ENCODE measurements at places on chromosomes 7 and 10. TPM values are rescaled to one million over a fixed set of nuclear protein-coding genes. Genes with fewer than 3 reads are reported as not detected.

LIPN gene
- not detected for total RNA-seq

KAZALD1 gene
- 0.84 TPM for total RNA-seq

SLC16A12 gene
- 2.0 TPM for total RNA-seq

STEAP1 gene
- total RNA-seq = 8.1 TPM

ELOVL3 gene
- not detected for total RNA-seq

SLC12A9 gene
- total RNA-seq = 40.7 TPM

EBLN1 gene
- not detected for total RNA-seq

CFAP69 gene
- total RNA-seq = 3.2 TPM

CFAP43 gene
- 0.23 TPM for total RNA-seq

SFTPA1 gene
- total RNA-seq = not detected

GRCh38 chr7:130385600-130386066 is 5.3 kb downstream of the CPA1 start:
- peak; percentile 16 for DNase-seq

- DNase-seq = no peak
Observed at GRCh38 chr7:36175886-36176285, 22.8 kb downstream of the EEPD1 start.

DNA sequence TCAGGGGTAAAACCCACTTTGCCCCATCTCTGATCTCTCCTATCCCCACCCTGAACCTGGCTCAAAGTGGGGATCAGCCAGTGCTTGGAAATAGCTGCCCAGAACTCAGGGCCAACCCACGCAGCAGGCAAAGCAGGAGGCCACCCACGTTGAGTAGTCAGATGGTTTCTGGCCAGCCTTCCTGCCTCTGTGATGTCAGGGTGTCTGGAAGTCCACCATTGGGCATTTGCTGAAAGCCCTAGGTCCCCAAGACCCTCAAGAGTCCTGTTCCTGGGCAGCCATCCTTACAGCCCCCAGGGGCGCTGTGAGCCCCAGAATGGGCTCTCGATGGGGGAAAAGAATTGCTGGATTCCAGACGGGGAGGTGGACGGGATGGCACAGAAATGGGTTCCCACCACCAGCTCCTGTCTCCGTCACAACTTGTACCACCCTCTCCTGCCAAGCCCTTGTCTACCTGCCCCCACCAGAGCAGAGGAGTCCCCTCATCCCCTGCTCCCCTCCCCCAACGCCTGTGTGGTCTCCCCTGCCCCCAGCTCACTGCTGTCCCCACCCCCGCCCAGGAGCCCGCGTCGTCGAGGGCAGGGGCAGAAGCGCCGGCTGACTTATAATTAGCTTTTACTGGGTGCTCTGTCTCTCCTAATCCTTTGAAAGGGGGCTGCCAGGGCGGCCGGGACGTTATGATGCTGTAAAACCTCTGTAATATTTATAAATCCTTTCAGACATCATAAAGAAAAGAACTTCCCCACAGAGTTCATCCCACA is 3.9 kb downstream of the MYL10 start:
- DNase-seq = no peak

DNA sequence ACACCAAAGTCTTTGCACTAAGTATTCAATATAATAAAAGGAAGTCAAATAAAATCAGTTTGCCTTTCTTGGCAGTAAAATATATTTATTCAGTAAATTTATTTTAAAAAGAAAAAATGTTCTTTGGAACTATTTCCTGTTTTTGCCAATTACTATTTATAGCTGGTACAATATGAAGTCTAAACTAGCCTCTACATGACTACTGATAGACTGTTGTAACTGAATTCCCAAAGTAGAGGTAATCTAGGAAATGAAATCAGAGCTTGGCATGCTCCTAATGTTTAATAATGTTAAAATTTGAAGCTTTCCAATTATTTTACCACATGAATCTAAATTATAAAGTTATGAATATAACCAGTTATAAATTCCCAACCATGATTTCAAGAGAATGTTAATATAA is 385.5 kb downstream of the SEMA3D start:
- DNase-seq = no peak

GRCh38 chr7:129271500-129272355 is 46.9 kb downstream of the AHCYL2 start:
- DNase-seq = peak; percentile 64

DNA sequence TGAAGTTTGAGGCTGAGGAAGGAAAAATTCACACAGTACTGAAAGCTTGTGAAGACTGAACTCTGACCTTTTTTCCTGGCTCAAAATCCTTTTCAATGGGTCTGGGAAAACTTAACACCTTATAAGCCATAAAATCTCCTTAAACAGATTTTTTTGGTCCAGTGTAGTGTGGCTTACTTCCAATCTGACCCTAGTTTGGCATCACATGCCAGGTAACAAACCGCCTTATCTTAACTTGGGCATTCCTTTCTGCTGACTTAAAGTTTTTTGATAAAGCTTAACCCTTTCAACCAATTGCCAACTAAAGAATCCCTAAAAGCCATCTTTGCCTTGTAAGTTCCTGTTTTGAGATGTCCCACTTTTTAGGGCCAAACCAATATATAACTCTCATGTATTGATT is 13.2 kb upstream of the ITPRID1 start:
- no peak for DNase-seq

- no peak for DNase-seq
Observed at GRCh38 chr10:42836771-42837468, 54.3 kb downstream of the BMS1 start.

- DNase-seq = no peak
Observed at GRCh38 chr10:112184379-112184778, 814 bp upstream of the GPAM start.

- no peak for DNase-seq
Observed at GRCh38 chr7:125396466-125397151, 467.0 kb upstream of the POT1 start.

DNA sequence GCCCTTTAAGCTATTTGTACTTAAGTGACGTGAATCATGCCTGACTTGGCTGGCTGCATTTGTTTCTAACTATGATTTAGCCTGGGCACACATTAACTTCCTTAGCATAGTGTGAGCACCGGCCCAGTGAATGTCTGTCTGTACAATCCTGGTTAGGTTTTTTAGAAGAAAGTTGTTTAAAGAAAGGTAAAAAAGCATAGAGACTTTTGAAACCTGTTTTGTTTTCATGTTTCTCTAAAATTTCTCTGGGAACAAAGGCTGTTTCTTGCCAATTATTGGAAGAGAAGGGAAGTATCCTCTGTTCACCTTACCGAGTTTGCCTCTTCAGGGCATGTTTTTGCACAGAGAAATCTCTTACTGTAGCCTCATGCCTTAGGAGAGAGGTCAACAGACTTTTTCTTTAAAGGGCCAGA is 42.9 kb upstream of the MET start:
- DNase-seq = no peak

GRCh38 chr10:21069278-21069677 is 172.2 kb upstream of the NEBL start:
- no peak for DNase-seq

DNA sequence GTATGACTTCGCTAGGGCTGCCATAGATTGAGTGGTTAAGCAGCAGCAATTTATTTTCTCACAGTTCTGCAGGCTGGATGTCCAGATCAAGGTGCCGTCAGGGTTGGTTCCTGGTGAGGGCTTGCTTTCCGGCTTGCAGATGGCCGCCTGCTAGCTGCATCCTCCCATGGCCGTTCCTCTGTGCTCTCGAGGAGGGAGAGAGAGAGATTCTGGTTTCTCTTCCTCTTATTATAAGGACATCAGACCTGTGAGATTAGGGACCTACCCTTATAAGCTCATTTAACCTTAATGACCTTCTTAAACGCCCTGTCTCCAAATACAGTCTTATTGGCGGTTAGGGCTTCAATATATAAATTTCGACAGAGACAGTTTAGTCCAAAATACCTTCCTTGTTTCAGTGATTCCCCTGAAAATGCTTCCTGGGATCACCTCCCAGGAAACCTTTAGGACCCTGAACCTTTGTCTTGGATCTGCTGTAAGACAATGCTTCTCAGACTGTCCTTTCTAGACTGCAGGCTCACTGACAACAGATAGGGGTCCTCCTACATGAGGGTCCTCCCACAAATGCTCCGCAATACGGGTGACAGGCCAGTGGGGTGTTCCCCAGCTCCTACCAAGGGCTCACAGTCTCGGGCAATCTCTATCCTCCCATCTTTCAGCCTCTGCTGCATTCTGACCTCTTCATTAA is 82.5 kb upstream of the BAIAP2L1 start:
- DNase-seq = no peak

DNA sequence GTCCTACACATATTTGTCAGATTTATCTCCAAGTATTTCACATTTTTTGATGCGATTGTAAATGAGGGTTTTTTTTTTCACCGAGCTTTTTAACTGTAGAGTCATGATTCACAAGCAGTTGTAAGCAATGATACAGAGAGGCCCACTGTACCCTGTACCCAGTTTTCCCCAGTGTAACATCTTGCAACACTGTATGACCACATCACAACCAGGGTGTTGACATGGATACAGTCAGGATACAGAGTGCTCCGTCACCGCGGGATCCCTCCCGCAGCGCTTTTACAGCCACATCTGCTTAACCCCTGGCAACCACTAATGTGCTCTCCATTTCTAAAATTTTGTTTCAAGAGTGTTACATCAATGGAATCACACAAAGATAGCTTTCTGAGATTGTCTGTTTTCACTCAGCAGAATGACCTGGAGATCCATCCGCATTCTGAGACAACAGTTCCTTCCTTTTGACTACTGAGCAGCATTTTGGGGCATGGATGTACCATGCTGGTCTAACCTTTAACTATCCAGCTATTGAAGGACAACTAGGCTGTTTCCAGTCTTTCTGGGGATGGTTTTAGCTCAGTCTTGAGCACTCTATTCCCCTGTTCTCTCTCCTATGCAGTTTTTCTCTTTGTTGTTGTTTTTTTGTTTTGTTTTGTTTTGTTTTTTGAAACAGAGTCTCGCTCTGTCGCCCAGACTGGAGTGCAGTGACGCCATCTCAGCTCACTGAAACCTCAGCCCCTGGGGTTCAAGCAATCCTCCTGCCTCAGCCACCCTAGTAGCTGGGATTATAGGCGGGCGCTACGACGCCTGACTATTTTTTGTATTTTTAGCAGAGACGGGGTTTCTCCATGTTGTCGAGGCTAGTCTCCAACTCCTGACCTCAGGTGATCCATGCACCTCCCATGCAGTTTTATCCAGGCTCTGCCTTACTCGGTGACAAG is 25.9 kb downstream of the GPRIN2 start:
- DNase-seq = no peak

DNA sequence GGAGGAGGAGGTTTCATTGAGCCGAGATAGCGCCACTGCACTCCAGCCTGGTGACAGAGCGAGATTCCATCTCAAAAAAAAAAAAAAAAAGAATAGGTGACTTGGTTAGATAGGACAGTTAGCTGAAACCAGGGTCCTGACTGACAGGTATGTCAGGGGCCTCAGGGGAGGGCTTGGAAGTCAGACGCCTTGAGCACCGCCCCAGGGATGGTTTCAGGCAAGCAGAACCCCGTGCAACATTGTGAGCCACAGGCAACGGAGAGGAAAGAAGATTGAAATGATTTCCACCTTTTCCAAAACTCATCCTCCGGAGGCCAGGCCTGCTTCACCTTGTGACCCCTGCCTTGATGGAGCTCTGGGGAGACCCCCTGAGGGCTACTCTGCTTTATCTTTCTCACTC is 8.6 kb downstream of the UCMA start:
- no peak for DNase-seq

- DNase-seq = no peak
Observed at GRCh38 chr10:3476640-3477448, 304.3 kb upstream of the PITRM1 start.

DNA sequence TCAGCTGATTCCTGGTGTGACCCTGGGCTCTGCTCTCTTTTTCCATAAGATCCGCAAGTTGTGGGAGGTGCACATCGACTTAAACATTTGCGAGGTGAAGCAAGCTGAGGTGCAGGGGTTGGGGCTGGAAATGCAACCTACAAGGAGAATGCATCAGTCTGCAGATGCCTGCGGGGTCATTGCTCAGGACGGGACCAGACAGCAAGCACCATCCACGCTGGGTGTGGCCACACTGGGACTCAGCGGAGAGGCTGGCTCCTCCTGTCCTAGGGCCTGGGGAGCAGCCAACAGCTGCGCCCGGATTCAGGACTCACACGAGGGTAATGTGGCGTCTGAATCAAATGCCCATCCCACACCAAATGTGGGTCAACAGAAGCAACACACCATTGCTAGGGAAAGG is 33.8 kb downstream of the STK32C start:
- no peak for DNase-seq

- DNase-seq = peak; percentile 13
Observed at GRCh38 chr10:72598769-72599701, 26.8 kb downstream of the MICU1 start.

DNA sequence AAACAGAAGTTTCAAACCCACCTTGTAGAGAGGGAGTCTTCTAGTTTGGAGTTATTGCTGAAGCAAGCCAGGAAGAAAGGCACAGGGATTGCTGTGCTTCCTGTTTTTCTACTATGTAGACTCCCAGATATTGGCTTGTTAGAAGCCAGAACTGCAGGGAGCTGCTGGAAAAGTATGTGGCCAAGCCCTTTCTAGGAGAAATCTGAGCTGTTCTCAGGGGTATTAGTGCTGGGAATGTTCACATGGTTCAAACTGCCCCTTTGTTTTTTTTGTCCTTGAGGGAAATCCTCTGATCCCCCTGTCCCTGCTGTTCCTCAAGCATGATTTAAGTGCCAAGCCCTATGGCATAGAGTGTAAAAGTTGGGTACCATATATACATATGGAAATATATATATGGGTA is 184.0 kb downstream of the CCDC7 start:
- DNase-seq = no peak

DNA sequence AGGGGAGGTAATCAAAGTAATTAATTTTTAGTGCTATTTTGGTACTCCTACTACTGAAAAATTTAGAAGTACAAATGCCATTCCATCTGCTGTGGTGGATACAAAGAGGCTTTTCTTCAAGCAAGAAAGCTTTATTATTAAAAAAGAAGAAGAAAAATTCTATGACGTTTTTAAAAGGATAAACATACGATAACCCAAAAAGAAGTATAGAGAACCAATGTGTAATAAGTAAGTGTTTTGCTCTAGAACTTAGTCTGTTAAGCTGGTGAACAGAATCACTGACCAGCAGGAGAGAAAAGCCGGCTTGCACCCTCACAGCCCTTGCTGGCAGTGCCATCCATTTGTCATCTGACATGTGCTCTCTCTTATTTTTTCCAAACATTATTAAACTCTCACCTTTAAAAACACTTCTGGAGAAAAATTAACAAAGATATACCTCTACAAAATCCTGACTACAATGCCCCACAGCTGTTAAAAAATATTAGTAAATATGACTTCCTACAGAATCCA is 81.5 kb downstream of the SRPK2 start:
- no peak for DNase-seq

DNA sequence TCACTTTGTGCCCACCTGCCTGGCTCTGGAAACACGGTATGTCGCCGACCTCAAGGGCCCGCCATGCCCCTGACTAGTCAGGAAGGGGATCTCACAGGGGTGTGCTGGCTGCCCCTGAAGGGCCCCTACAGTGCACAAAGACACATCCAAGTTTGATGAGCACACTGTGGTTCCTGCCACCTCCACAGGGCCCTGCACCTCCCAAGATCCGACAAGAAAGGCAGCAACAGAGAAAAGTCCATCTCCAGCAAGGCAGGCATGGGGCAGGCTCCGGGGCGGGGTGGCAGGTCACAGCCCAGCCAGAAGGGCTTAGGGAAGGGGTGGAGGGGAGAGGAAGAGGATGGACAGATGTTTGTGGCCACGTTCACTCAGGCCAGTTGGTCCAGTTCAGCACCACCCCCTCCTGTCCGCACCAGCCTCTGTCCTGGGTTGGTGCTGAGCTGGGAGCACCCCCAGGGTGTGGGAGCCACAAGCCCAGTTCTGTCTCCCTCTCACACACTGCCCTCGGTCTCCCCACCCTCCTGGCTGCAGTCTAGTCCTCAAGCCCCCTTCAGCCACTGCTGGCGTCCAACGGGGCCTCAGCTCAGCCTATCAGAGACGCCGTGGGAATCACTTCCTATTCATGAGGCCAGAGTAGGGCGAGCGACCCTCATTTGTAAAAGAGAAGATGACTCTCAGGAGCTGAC is 11.5 kb downstream of the DRGX start:
- no peak for DNase-seq
